Common myeloid progenitor, CD34-positive (primary cell): ENCODE measurements at places on chromosomes 11 and 22.

- peak; percentile 56 for DNase-seq
These were observed 2.3 kb upstream of the DUSP8 start for GRCh38 chr11:1574238-1574932.

- DNase-seq, result no peak
These were observed 53.9 kb upstream of the PHOX2A start for GRCh38 chr11:72297828-72298227.

GRCh38 chr11:44467413-44467812, 98.0 kb upstream of the CD82 start:
- DNase-seq, result no peak

- DNase-seq, result no peak
These were observed 30.6 kb downstream of the ADAMTS8 start for GRCh38 chr11:130397780-130398179.

- no peak for DNase-seq
These were observed 20.8 kb downstream of the ZNF195 start for GRCh38 chr11:3357994-3358676.
